ENCODE measurements at places on chromosomes 2 and 18.

- DNase-seq, result no peak
These were observed 15.4 kb upstream of the DSEL start for GRCh38 chr18:67531929-67532328.

DNA sequence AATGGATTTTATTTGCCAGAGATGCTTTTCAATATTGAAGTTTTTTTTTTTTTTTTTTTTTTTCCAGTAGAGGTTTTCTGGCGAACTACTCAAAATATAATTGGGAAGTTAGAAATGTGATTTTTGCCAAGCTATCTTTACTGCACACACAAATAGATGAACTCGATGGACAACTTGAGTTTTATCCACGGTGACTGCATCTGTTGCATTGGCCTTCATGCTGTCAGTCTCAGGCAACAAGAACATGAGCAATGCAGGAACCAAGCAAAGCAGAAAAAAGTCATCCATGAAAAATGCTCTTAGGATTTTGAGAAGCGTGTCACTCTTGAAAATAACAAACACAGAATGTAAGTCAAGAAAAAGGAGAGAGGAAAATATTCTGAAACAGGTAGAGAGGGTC is 22.7 kb upstream of the HDAC4 start:
- DNase-seq, result no peak

DNA sequence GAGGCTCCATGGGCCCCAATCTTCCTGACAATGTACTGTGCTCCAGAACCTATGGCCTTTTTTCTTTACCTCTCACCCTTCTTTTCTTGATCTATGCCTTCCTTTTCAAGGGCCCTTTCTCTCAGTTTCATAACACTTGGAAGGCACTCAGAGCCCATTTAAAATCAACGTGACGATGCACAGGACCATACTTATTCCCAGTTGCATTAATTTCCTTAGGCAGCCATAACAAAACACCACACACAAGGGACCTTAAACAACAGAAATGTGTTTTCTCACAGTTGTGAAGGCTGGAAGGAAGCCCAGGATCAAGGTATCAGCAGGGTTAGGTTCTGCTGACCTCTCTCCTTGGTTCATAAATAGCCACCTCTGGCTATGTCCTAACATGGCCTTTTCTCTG is 414.0 kb upstream of the TNP1 start:
- no peak for DNase-seq

DNA sequence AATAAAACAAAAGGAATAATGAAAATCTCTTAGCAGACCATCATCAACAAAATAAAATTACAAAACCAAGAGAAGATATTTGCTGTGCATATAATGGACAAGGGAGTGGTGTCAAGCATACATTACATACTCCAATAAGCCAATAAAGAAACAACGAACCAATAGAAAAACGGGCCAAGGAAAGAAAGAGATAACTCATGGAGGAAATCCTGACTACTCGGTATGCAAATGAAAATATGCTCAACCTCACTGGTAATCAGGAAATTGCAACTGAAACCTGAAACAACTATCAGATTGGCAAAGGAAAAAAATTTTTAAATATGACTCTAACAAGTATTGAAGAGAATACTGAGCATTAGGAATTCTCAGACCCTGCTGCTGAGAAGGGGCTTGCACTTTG is 84.7 kb downstream of the BCL2 start:
- DNase-seq, result no peak

GRCh38 chr2:123791684-123792083 is 233.4 kb upstream of the CNTNAP5 start:
- DNase-seq, result no peak

GRCh38 chr2:26540306-26540705 is 62.4 kb upstream of the OTOF start:
- DNase-seq, result no peak

- DNase-seq, result no peak
These were observed 74.0 kb downstream of the AGPS start for GRCh38 chr2:177466337-177467195.

GRCh38 chr2:42951263-42951938 is 159.0 kb upstream of the HAAO start:
- no peak for DNase-seq

GRCh38 chr2:33505966-33506365 is 29.5 kb downstream of the RASGRP3 start:
- no peak for DNase-seq

- DNase-seq, result no peak
These were observed 207.9 kb upstream of the RAB6C start for GRCh38 chr2:129771418-129772189.

- DNase-seq, result no peak
These were observed 83.2 kb downstream of the COMMD1 start for GRCh38 chr2:61988462-61989366.

DNA sequence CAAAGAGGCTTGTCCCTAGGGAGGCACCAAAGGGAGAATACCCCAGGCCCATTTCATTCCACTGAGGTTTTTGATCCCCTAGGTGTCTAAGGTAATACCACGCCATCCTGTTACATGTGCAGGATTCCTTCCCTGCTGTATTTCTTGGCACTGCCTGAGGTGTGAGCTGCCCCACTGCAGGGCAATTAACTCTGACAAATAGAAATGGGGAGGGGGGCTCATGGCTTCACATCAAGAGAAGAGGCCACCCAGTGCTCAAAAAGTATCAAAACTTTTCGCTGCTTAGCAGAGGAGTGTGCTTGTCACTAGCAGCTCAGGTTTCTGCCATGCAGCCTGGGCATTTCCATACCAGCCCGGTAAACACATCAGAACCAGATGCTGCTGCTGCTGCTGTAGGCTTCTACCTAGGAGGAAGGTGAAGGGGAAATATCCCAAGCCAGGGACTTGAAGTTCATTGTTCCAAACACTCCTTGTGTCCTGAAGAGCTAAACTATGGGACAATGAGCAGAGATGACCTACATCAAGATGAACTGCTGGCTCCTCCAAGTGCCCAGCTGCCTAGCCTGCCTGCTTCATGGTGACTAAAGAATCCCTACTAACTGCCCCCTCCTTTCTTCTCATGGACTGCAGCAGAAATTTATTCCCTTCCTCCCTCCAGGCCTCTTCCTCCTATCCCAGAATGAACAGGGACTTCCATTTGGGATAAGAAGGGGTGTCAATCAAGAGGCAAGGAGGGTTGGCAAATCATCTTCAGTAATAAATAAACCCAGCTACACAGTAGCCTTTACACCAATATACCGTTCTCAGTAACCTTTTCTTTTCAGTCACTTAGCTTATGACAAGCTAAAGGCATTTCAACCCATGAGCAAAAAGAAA is 16.4 kb downstream of the POU3F3 start:
- no peak for DNase-seq

- no peak for DNase-seq
These were observed 36.7 kb upstream of the GPC1 start for GRCh38 chr2:240398661-240399267.

DNA sequence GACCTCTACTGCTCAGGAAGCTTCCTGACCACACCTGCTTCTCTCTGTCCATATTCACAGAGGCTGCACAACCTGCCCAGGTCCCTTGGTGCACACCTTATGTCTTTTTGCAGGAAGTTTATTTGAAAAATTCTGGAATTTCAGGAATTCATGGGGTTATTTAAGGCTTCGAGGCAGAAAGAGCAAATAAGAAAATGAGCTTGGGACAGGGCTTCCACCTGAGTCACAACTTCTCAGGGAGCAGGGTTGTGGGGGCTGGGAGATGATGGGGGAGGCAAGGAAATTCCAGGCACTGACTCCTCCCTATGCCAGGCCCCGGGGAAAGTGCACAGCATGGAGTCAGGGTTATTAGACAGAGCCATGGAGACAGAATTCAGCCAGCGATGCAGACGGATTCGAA is 57.7 kb downstream of the INHBB start:
- no peak for DNase-seq

DNA sequence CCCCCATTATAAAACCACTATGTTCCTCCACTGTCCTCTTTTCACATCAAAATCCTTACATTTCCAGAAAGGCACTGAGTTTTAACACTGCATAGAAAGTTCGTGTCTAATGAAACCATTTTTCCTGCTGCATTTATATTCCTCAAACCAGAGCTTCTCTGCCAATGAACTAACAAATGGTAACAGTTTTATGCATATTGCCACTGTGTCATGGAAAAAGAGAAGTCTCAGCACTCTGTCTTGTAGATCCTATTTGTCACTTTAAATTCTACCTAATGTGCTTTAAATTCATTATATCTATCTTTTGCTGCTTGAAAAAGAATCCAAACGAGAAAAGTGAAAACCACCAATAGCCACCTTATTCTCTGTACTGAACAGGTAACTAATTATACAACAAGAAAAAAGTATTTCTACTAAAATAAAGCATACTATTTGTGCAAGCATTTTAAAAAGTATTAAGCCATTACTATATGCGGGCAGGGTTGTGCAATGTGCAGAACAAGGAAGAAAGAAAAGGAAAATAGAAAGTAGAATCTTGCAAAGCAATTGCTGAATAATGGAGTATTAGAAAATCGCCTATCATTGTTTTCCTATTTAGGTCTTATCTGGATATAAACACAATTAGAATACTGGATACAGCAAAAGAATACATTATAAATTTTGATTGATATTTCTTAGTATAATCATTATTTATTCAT is 328.9 kb downstream of the ZEB2 start:
- no peak for DNase-seq

DNA sequence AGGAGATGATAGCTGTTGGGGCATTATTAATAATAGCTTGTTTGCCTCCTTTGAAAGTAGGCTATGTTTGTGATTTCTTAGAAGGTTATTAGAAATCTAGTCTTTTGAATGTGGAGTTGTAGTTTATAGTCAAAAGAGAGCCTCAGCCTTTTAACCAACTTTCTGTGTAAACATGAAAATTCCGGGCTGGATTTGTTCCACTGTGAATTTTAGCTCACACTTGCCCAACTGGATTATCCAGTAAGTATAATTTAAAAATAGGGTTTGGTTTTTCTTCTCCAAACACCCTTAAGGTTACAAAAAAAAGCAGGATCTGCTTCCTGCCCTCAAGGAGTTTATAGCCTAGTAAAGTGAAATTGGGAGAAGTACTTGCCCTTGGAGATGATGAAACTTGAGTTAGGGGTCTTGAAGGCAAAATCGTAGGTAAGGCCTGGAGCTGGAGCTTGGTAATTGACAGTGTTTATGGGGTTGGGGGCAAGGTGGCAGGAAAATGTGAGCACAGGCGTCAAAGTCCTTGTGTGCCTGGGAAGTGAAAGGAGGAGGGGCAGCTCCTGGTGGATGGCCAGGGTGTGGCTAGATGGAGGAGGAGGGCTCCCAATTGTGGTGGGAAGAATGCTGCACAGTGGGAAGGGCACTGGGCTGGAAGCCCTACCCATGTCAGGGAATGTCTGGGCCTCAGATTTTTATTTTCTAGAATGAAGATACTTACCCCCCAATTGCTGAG is 21.3 kb downstream of the ITGA6 start:
- DNase-seq, result no peak

- DNase-seq, result no peak
These were observed 50.5 kb downstream of the MRPL33 start for GRCh38 chr2:27822049-27822448.

GRCh38 chr2:98502556-98503335 is 58.1 kb downstream of the INPP4A start:
- no peak for DNase-seq

GRCh38 chr2:240960309-240960970 is 38.0 kb upstream of the SNED1 start:
- DNase-seq, result no peak

DNA sequence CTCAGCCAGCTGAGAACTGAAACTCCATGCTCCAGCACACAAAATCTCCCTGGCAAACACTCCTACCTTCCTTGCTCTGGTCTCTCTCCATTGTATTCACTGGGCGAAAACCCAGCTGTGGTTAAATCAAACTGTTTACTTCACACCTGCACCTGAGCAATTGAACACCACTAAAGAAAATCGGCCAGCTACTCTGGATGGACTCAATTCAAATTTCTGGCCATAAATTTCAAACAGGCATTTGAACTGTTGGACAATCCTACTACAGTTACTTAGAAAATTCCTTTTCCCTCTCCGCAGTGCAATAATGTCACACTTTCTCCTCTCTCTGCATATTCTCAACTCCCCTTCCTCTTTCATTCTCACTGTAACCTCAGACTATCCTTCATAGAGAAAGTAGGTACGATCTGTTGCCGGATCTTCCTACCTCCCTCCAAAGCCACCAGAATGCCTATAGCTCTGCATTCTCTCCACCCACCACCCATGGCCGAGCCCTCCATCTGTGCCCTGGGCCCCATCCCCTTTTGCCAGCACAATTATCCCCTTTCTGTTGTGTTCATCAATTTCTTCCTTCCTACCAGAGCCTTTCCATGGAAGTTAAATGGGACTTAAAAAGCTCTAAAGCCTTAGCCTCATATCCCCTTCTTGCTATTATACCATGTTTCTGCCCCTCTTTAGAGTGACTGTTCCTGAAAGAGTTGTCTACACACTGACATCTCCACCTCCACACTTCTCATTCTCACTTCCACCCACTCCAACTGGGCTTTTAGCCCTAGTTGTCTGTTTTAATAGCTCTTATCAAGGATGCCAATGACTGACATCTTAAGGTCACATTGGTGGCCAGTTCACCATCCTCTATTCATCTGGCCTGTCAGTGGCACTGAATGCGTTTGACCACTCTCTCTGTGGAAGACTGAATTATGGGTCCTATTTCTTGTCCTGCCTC is 127.5 kb upstream of the SLC1A4 start:
- DNase-seq, result no peak

GRCh38 chr2:1941556-1941955 is 197.2 kb upstream of the PXDN start:
- no peak for DNase-seq

- DNase-seq, result no peak
These were observed 34.7 kb upstream of the CDK5R2 start for GRCh38 chr2:218924757-218925156.

GRCh38 chr2:120465012-120465700 is 119.2 kb downstream of the INHBB start:
- no peak for DNase-seq

GRCh38 chr18:31778391-31778950 is 17.8 kb upstream of the SLC25A52 start:
- DNase-seq, result no peak

DNA sequence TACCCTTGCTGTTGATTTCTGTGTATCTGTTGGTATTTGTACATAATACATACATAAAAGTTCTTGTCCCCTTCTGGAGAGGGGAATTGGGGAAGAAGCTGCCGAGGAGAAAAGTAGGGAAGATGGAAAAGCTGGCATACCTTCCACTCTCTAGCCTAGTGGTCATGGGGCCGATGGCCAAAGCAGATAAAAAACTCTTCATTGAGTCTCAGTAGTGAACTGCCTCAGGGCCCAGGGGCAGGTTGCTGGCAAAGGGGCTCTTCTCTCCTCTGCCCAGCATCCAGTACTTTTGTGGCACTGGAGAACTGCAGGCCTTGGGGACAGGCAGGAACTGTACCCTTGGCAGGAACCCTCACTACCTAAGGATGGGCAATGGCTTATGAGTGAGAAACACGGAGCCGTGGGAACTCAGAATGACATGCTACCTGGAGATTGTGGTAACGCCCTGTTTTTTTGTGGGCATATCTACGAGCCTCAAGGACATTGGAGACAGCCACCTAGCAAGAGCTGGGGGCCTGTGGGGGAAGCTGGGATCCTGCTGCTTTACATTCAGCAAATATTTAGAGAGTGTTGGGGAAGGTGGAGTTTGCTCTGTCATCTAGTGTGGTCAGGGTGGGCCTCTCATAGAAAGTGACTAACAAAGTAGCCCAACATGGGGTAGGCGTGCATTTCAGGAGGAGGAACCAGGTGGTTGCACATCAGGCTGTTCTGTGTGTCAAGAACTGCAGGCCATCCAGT is 22.6 kb upstream of the ITGB6 start:
- DNase-seq, result no peak

- no peak for DNase-seq
These were observed 40.6 kb upstream of the MAP2 start for GRCh38 chr2:209383212-209383611.

Data from GM19239 (cell line).